Right lobe of liver (tissue), 6 donors: ENCODE measurements at places on chromosomes 7 and 10. TPM values are rescaled to one million over a fixed set of nuclear protein-coding genes. Genes with fewer than 3 reads are reported as not detected.
A peak's percentile ranks its signal among the peaks of the same experiment; 100 is the strongest.

DNA sequence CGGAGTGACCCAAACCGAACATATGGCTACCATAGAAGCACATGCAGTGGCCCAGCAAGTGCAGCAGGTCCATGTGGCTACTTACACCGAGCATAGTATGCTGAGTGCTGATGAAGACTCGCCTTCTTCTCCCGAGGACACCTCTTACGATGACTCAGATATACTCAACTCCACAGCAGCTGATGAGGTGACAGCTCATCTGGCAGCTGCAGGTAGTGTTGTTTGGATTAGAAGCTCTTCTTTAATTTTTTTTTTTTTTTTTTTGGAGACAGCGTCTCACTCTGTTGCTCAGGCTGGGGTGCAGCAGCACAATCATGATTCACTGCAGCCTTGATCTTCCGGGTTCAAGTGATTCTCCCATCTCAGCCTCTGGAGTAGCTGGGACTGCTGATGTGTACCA is 45.8 kb downstream of the NRF1 start:
- H3K27me3 ChIP-seq, result no peaks in the 10 kb centered on the region
- DNase-seq, result no peak
- H3K4me3 ChIP-seq, result no peak overlapping the region
- H3K36me3 ChIP-seq, result no peaks in the 10 kb centered on the region
- no peaks in the 10 kb centered on the region for H3K4me1 ChIP-seq

GRCh38 chr10:113872139-113873030 is 17.9 kb downstream of the NHLRC2 start:
- no peak for DNase-seq
- H3K4me3 ChIP-seq, result no peak overlapping the region
- H3K36me3 ChIP-seq, result no peaks in the 10 kb centered on the region

DNA sequence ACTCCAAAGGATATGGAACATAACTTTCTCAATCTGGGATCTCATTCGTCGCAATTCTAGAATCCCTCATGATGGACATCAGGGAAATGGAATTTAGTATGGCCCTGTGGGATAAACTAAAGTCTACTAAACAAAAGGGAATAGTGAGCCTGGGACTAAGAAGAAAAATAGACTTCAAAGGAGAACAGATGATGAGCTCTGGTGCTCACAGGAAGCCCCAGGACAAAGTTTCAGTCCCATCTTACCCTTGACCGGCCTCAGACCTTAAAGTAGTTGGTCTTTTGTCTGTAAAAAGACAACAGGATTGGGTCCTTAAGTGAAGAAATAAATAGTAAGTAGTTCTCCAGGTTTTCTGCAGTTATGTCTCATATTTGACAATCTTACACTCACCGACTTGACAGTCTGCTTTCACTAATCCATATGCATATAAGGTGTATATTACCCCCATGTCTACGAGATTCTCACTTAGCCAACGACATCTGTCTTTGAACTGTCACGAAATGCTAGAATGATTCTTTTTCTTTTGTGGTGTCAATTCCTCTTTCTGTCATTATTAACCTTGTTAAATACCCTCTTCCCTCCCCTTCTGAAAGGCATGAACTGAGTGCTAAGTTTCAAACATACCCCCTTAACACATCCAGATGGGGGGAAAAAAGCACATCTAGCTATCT is 10.9 kb upstream of the IKZF1 start:
- H3K4me1 ChIP-seq, result no peaks in the 10 kb centered on the region
- H3K36me3 ChIP-seq, result no peaks in the 10 kb centered on the region
- H3K27ac ChIP-seq, result no peak overlapping the region
- H3K4me3 ChIP-seq, result no peak overlapping the region
- no peaks in the 10 kb centered on the region for H3K27me3 ChIP-seq
- DNase-seq, result no peak

DNA sequence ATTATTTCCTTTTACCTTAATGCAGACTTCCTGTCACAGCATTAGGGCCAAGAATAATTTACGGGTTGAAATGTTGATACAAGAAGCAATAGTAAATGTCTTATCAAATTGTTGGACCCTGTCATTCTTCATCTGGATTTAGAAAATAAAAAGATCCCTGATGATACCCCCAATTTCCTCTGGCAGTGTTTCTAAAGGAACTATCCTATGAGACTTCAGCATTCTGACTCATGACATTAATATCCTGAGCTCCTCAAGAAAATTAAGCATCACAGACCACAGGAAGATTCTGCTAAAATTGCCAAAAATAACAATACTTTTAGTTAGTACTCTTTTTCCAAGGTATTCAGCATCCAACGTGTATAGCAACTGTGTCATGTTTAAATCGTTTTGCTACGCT is 490.5 kb upstream of the ANKRD30A start:
- H3K27me3 ChIP-seq, result no peaks in the 10 kb centered on the region
- no peaks in the 10 kb centered on the region for H3K36me3 ChIP-seq
- no peak overlapping the region for H3K4me3 ChIP-seq
- H3K27ac ChIP-seq, result no peak overlapping the region
- DNase-seq, result no peak
- no peaks in the 10 kb centered on the region for H3K4me1 ChIP-seq

DNA sequence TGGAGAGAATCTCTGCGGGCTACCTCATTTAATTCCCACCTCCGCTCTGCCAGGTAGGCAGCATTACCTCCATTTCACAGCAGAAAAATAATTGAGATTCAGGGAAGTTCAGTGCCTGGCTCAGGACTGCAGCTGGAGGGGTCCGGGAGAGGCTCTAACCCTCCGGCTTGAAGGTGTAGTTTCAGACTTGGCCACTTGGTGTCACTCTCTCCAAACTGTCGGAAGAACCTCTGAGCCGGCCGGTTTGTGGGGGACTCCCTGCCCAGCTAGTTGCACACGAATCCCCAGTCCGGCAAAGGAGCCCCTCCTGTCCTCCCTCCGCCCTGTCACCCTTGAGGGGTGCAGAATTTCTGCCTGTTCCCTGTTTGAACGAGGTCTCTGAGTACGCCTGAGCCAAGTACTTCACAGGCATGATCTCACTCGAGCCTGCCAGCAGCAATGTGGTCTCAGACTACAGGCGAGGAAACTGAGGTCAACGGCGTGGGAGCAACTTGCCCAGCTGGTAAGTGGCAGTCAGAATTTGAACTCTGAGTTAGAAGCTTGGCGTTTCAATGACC is 144.7 kb upstream of the ZNF716 start:
- H3K4me1 ChIP-seq, result no peaks in the 10 kb centered on the region
- no peak overlapping the region for H3K4me3 ChIP-seq
- no peaks in the 10 kb centered on the region for H3K27me3 ChIP-seq
- no peak overlapping the region for H3K27ac ChIP-seq
- DNase-seq, result no peak

GRCh38 chr7:98119256-98119918 is 12.7 kb downstream of the LMTK2 start:
- H3K36me3 ChIP-seq, result no peaks in the 10 kb centered on the region
- no peak overlapping the region for H3K4me3 ChIP-seq
- H3K4me1 ChIP-seq, result no peaks in the 10 kb centered on the region
- no peaks in the 10 kb centered on the region for H3K27me3 ChIP-seq
- no peak overlapping the region for H3K27ac ChIP-seq

GRCh38 chr10:17607603-17608332 is 9.4 kb downstream of the HACD1 start:
- H3K4me3 ChIP-seq, result no peak overlapping the region
- no peak for DNase-seq
- no peaks in the 10 kb centered on the region for H3K27me3 ChIP-seq
- H3K27ac ChIP-seq, result no peak overlapping the region

- H3K4me3 ChIP-seq, result no peak overlapping the region
- no peak overlapping the region for H3K27ac ChIP-seq
- no peaks in the 10 kb centered on the region for H3K27me3 ChIP-seq
- H3K4me1 ChIP-seq, result no peaks in the 10 kb centered on the region
- DNase-seq, result no peak
These were observed 69.1 kb downstream of the FAM185A start for GRCh38 chr7:102817616-102818573.

DNA sequence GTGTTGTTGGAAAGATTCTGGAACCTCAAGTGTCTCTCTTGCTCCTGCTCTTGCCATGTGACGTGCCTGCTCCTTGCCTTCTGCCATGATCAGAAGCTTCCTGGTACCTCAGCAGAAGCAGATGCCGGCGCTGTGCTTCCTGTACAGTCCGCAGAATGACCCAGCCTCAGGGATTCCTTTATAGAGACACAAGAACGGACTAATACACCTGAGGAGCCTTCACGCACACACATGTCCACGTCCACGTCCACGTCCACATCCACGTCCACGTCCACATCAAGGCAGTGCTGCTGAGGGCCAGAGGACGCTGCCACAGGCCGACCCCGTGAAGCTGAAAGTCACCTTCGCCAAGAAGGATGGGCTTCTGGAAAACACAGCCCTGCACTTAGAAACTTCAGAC is 190.1 kb downstream of the MAD1L1 start:
- DNase-seq, result peak; percentile 16
- H3K27ac ChIP-seq, result no peak overlapping the region
- no peaks in the 10 kb centered on the region for H3K36me3 ChIP-seq
- H3K27me3 ChIP-seq, result no peaks in the 10 kb centered on the region
- no peaks in the 10 kb centered on the region for H3K4me1 ChIP-seq
- no peak overlapping the region for H3K4me3 ChIP-seq

DNA sequence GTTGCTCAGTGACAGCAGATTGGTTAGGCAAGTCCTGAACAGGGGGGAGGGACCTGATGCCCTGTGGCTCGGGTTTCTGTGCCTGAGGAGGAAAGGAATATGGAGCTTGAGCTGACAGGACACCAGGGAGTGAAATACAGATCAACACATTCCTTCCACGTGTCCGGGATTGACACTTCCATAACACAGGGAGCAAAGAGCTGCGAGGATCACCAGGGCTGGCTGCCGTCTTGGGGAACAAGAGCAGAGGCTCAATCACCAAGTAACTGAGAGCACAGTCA is 36.7 kb upstream of the EFCAB10 start:
- no peak overlapping the region for H3K27ac ChIP-seq
- DNase-seq, result no peak
- no peaks in the 10 kb centered on the region for H3K36me3 ChIP-seq
- H3K4me3 ChIP-seq, result no peak overlapping the region
- H3K27me3 ChIP-seq, result no peaks in the 10 kb centered on the region
- no peaks in the 10 kb centered on the region for H3K4me1 ChIP-seq

GRCh38 chr10:70728328-70728727 is 56.0 kb downstream of the ADAMTS14 start:
- H3K4me1 ChIP-seq, result no peaks in the 10 kb centered on the region
- H3K4me3 ChIP-seq, result no peak overlapping the region
- H3K27ac ChIP-seq, result no peak overlapping the region
- H3K36me3 ChIP-seq, result no peaks in the 10 kb centered on the region

GRCh38 chr7:151330661-151331060 is 11.0 kb upstream of the NUB1 start:
- H3K27me3 ChIP-seq, result no peaks in the 10 kb centered on the region
- H3K4me3 ChIP-seq, result no peak overlapping the region
- no peak for DNase-seq

DNA sequence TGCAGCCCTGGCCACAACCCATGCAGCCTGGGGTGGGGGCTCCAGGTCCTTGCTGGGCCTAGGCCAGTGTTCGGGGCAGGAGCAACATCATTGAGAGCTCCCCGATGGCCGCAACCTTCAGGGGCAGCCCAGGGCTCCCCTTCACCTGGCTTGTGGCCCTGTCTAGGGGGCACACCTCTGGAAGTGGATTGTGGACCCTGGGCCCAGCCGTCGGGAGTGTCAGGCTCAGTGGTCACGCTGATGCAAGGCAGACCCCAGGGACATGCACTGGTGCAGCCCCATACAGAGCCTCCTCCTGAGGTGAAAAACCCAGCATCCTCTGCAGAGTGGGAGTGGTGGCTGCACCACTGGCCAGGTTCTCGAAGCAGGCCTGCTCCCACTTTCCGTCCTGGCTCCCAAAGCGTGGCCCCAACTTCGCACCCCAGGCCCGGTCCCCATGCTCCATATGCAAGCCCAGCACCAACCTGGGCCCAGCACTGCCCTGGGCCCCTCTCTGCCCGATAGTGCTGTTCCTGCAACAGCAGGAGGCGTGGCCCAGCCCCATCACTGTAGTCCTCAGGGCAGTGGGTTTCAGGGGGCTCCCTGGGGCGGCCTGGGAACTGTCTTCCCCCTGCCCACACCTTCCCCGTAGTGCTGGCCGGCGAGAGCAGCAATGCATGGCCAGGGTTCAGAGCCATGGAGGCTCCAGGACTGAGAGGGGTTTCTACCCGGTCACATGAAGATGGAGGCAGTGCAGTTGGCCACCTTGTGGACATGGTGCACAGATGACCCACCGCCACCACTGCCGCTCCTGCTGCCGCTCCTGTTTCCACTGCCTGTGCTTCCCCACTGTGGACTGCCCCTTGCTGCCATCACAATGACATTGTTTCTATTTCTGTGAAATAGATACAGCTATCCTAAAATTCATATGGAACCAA is 303.9 kb upstream of the NRG3 start:
- peak; percentile 10 for DNase-seq
- no peak overlapping the region for H3K4me3 ChIP-seq
- no peaks in the 10 kb centered on the region for H3K4me1 ChIP-seq
- H3K27me3 ChIP-seq, result no peaks in the 10 kb centered on the region
- H3K27ac ChIP-seq, result no peak overlapping the region

The KIN gene
- 3.9 TPM for total RNA-seq

The ST8SIA6 gene
- total RNA-seq, result 0.39 TPM

The HGF gene
- 11.5 TPM for total RNA-seq

The GARIN1A gene
- 1.3 TPM for total RNA-seq

The METTL27 gene
- 1.4 TPM for total RNA-seq

The CABCOCO1 gene
- total RNA-seq, result not detected
